ENCODE measurements at places on chromosomes 7 and 10. TPM values are rescaled to one million over a fixed set of nuclear protein-coding genes. Genes with fewer than 3 reads are reported as not detected.

FAM25A gene
- not detected for total RNA-seq

ZC3HAV1L gene
- 5.4 TPM for total RNA-seq

HOXA6 gene
- not detected for total RNA-seq

IQUB gene
- 0.66 TPM for total RNA-seq

TRIM50 gene
- total RNA-seq: not detected

TMEM229A gene
- 1.6 TPM for total RNA-seq

COL17A1 gene
- total RNA-seq: 0.43 TPM

CALCR gene
- total RNA-seq: 0.12 TPM

ASB15 gene
- 56.7 TPM for total RNA-seq

ENKUR gene
- not detected for total RNA-seq

SMKR1 gene
- total RNA-seq: not detected

LRRC18 gene
- total RNA-seq: not detected

CALML5 gene
- not detected for total RNA-seq

FBXO24 gene
- 0.76 TPM for total RNA-seq

GSDME gene
- 5.1 TPM for total RNA-seq

LRRC4 gene
- 3.5 TPM for total RNA-seq

NEUROG3 gene
- not detected for total RNA-seq

CREB5 gene
- total RNA-seq: 4.0 TPM

AVPI1 gene
- total RNA-seq: 12.2 TPM

AKR1C8 gene
- total RNA-seq: 0.63 TPM

EPDR1 gene
- total RNA-seq: 19.7 TPM

THSD7A gene
- 2.5 TPM for total RNA-seq

PLCE1 gene
- 12.4 TPM for total RNA-seq

NUTM2A gene
- 2.1 TPM for total RNA-seq

TMEM176B gene
- total RNA-seq: 344 TPM

CRHR2 gene
- total RNA-seq: not detected

IL2RA gene
- total RNA-seq: 1.3 TPM

FGFBP3 gene
- 0.47 TPM for total RNA-seq

SSC4D gene
- 0.89 TPM for total RNA-seq

ANXA11 gene
- 371 TPM for total RNA-seq

NEURL1 gene
- total RNA-seq: 0.12 TPM

CPN1 gene
- not detected for total RNA-seq

CLDN3 gene
- total RNA-seq: not detected

DNAJC12 gene
- total RNA-seq: 3.3 TPM

TMEM196 gene
- total RNA-seq: not detected

ST8SIA6 gene
- 19.1 TPM for total RNA-seq

CCL24 gene
- total RNA-seq: not detected

CALHM3 gene
- total RNA-seq: not detected

COL13A1 gene
- 8.5 TPM for total RNA-seq

C10orf62 gene
- total RNA-seq: 0.31 TPM

HYAL4 gene
- total RNA-seq: 0.41 TPM

GIMAP8 gene
- total RNA-seq: 21.0 TPM

GRB10 gene
- total RNA-seq: 60.2 TPM

HOXA2 gene
- total RNA-seq: 0.12 TPM

IL6 gene
- total RNA-seq: 1.3 TPM

CPVL gene
- total RNA-seq: 10.4 TPM

AKR1C4 gene
- not detected for total RNA-seq

ADGRA1 gene
- not detected for total RNA-seq

ZNF425 gene
- 0.72 TPM for total RNA-seq

CTAGE4 gene
- total RNA-seq: 0.28 TPM

TFPI2 gene
- total RNA-seq: 3.9 TPM

PIK3AP1 gene
- total RNA-seq: 4.9 TPM

FZD1 gene
- 11.8 TPM for total RNA-seq

SFTPA1 gene
- total RNA-seq: not detected

AKR1B1 gene
- 191 TPM for total RNA-seq

SPDYE5 gene
- total RNA-seq: not detected

All from right cardiac atrium (tissue), 5 donors.